ENCODE measurements at places on chromosomes 4 and X. TPM values are rescaled to one million over a fixed set of nuclear protein-coding genes. Genes with fewer than 3 reads are reported as not detected.

Gene LINC00632
- total RNA-seq, result 105 TPM

Gene NPY5R
- 0.26 TPM for total RNA-seq

Gene F11
- total RNA-seq, result 2.8 TPM

Gene LAP3
- 110 TPM for total RNA-seq

Gene TBC1D8B
- total RNA-seq, result 5.6 TPM

Gene ASB5
- total RNA-seq, result 0.31 TPM

Gene RS1
- total RNA-seq, result 6.3 TPM

Gene UBL4A
- total RNA-seq, result 38.2 TPM

Gene PPP1R3F
- 7.6 TPM for total RNA-seq

Gene OTC
- 1.2 TPM for total RNA-seq

Gene COL4A5
- total RNA-seq, result 23.0 TPM

Gene ITIH6
- 0.20 TPM for total RNA-seq

Gene SPANXN3
- total RNA-seq, result not detected

Gene SMIM10
- 5.7 TPM for total RNA-seq

Gene ERCC6L
- 0.71 TPM for total RNA-seq

Measured in lung (tissue), 17 donors.